ENCODE measurements at places on chromosomes 7 and 10. TPM values are rescaled to one million over a fixed set of nuclear protein-coding genes. Genes with fewer than 3 reads are reported as not detected.

- no peak for DNase-seq
Observed at GRCh38 chr10:16292366-16292765, 144.4 kb upstream of the PTER start.

DNA sequence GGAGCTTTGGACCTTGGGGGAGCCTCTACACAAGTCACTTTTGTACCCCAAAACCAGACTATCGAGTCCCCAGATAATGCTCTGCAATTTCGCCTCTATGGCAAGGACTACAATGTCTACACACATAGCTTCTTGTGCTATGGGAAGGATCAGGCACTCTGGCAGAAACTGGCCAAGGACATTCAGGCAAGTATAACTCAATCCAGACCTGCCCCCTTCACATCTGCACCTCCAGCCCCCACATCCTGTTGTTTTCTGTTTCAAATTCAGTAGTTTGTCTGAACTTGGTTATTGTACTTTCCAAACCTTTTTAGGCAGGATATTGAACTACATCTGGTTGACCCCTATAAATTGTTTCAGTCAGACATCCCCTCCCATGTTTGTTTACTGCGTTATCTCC is 62.4 kb upstream of the CC2D2B start:
- no peak for DNase-seq

PON1 gene
- polyA plus RNA-seq, result not detected

DNA sequence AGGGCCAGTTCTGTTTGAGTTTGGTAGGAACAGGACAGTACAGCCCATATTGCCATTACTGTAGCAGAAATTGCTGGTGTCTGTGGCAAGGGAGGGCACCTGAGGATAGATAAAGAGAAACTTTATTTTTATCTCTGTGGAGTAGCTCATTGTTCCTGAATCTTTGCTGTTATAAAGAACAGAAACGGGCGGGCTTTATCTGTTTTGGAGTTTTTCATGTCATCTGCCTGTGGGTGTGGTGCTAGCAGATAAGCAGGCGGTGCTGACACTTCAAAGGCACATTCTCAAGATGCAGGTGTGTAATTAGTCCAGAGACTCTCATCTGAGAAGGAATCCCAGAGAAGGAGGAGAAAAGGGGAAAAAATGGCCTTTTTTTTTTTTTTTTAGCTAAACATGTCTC is 11.5 kb downstream of the ZNF273 start:
- DNase-seq, result no peak

TMEM225B gene
- 1.3 TPM for polyA plus RNA-seq

- no peak for DNase-seq
Observed at GRCh38 chr10:14312014-14312413, 18.7 kb downstream of the FRMD4A start.

MYOF gene
- polyA plus RNA-seq, result 355 TPM

- no peak for DNase-seq
Observed at GRCh38 chr10:78846760-78847159, 222.0 kb upstream of the ZMIZ1 start.

AZGP1 gene
- polyA plus RNA-seq, result not detected

- DNase-seq, result no peak
Observed at GRCh38 chr10:60574388-60574787, 184.7 kb upstream of the ANK3 start.

INHBA gene
- polyA plus RNA-seq, result 33.4 TPM

GRCh38 chr7:129741743-129742213 is 130.3 kb downstream of the NRF1 start:
- DNase-seq, result no peak

LRRC18 gene
- polyA plus RNA-seq, result not detected

GRCh38 chr10:45580371-45581215 is 92.0 kb downstream of the ZFAND4 start:
- no peak for DNase-seq

DNA sequence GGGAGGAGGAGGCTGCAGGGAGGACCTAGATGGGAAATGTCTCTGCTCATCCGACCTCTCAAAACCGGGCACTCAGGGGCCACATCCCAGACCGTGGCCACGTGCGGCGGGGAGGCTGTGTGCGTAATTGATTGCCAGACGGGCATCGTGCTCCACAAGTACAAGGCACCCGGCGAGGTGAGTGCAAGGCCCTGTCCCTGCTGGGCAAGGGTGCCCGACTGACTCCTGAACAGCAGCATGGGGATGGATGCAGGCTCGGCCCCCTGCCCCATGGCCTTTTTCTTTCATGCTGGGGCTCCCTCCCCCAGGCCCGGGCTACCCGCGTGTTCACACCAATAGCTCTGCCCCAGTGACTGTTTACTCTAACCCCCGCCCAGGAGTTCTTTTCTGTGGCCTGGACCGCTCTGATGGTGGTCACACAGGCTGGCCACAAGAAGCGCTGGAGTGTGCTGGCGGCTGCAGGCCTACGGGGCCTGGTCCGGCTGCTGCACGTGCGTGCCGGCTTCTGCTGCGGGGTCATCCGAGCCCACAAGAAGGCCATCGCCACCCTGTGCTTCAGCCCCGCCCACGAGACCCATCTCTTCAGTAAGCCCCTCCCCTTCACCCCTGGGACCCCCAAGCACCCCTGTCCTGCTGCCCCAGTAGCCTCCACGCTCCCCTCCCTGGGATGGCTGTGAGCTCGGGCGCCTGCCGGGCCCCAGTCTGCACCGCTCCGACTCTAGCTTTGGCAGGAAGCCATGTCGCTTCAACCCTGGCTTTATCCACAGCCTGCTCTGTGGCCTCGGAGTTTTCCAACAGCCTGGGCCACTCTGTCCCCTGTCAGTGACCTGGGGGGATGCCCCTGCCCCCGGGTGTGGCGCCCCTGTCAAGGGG is 3.9 kb downstream of the LRWD1 start:
- no peak for DNase-seq

GRCh38 chr10:79143879-79144278 is 75.1 kb downstream of the ZMIZ1 start:
- DNase-seq, result no peak

DNA sequence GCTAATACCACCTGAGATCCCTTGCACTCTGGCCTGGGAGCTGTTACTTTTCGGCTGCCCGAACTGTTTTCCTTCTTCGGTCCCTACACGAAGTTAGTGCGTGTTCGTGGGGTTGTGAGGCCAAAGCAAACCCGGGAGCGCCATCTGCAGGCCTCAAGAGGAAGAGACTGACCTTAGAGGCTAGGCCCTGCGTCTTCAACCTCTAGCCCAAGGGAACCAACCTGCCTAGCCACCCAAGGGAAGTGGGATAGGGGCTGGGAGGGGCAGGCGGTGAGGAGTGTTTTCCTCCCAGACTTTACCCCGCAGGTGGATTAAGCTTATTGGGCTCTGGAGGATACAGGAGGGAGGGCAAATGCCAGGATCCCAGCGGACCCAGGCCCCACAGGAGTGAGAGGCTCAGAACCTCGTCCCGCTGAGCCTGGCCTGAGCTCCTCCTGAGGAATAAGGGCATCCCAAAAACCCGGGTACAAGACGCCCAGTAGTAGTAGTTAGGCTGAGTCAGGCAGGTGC is 1.7 kb upstream of the PAX2 start:
- no peak for DNase-seq

HECW1 gene
- polyA plus RNA-seq, result 2.1 TPM

GRCh38 chr10:86205306-86206239 is 161.0 kb downstream of the GRID1 start:
- no peak for DNase-seq

GRCh38 chr7:41431671-41432070 is 271.2 kb downstream of the INHBA start:
- no peak for DNase-seq

DNA sequence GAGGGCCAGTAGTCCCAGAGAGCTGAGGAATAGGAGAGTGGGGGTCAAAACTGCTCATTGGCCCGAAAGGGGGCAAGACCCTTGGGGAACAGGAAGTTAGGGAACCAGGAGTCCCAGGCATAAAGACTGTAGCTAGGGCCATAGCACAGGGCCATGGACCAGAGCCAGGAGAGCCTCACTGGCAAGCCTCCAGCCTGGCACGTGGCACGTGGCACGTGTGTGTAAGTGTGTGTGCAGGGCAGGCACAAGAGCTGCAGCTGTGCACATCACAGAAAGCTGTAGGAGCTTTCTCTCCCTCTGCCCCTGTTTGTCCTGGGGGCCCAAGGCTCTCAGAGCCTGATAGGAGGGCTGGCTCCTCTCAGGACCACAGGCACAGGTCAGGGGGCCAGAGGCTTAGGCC is 47.8 kb upstream of the SLF2 start:
- DNase-seq, result no peak

VSTM2A gene
- polyA plus RNA-seq, result not detected

DNA sequence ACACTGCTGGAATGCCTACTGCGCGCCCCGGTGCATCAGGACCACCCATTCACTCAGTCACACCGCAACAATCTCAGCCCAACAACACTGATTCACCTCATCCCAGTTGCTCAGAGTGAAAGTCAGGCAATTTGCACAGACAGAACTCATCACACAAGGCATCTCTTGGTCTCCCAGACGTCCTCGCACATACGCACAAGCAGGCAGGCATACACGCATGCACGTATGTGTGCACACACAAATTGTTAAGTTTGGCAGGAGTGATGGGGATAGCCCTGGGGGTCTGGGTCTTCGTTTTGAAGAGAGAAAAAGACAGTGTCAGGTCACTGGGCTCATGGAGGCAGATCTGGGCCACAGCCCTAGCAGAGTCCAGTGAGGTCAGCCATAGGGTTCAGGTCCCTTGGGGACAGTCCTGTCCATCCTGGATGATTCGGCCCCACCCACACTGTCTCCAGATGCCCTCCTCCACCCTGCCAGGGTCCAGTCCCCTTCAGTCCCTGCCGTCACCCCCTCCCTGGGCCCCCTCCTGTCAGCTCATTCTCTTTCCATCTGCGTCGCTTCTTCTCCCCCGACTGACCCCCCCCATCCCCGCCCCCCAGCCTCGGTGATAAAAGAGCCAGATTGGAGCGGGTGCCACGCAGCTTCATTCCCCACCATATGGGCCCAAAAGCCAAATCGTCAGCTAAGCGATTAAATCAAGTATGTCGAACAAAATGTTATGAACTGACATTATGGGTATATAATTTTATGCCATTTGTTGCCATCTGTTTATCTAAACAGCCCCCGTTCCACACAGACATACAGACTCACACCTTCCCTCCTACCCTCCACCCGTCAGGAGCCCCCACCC is 48.5 kb upstream of the SLF2 start:
- DNase-seq, result no peak

IFIT2 gene
- 11.4 TPM for polyA plus RNA-seq

DNA sequence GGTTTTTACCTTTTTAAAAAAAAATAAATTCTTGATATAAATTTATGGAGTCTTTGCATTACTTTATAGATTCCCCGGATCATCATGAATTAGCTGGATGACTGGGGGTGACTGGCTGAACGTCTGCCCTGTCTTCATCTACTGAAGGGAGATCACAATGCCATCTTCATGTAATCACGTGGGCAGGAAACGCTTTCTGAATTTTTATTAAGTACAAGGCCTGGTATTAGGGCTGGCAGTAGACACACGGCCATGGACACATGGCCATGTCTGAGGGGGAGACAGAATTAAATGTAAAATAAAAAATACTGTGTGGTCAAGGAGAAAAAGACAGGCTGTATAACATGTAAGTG is 111.2 kb downstream of the VIPR2 start:
- no peak for DNase-seq

DNA sequence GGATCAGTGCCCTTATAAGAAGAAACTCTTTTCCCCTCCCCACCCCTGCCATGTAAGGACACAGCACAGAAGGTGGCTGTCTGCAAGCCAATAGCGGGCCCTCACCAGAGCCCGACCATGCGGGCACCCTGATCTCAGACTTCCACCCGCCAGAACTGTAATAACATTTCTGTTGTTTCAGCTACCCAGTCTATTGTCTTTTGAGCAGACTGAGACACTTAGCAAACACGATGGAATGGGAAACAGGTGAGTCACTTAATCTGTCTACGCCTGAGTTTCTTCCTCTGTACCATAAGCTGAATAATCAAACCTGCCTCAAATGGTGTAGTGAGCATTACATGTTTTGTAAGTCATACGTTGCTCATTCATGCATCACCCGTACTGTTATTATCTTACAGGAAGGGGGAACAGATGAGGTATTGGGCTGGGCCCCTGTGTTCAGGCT is 58.2 kb downstream of the STRA8 start:
- DNase-seq, result no peak

DYNC1I1 gene
- 0.11 TPM for polyA plus RNA-seq

DNA sequence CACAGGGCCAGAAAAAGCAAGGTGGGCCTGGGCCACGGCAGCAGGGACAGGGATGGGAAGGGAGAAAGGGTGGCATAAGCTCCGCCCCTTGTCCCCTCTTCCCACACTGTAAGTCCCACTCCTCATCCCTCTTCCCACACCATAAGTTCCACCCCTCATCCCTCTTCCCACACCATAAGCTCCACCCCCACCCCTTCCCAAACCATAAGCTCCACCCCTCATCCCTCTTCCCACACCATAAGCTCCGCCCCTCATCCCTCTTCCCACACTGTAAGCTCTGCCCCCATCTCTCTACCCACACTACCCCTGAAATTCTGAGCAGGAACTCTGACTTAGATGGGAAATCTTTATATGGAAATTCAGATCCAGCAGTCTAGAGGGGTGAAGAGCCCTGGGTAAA is 55.7 kb downstream of the HSPA12A start:
- DNase-seq, result no peak

- no peak for DNase-seq
Observed at GRCh38 chr10:130905386-130905785, 406.1 kb downstream of the TCERG1L start.

- DNase-seq, result no peak
Observed at GRCh38 chr7:111508387-111508786, 53.9 kb downstream of the IMMP2L start.

GRCh38 chr10:27699776-27700175 is 45.8 kb downstream of the MKX start:
- no peak for DNase-seq

DNA sequence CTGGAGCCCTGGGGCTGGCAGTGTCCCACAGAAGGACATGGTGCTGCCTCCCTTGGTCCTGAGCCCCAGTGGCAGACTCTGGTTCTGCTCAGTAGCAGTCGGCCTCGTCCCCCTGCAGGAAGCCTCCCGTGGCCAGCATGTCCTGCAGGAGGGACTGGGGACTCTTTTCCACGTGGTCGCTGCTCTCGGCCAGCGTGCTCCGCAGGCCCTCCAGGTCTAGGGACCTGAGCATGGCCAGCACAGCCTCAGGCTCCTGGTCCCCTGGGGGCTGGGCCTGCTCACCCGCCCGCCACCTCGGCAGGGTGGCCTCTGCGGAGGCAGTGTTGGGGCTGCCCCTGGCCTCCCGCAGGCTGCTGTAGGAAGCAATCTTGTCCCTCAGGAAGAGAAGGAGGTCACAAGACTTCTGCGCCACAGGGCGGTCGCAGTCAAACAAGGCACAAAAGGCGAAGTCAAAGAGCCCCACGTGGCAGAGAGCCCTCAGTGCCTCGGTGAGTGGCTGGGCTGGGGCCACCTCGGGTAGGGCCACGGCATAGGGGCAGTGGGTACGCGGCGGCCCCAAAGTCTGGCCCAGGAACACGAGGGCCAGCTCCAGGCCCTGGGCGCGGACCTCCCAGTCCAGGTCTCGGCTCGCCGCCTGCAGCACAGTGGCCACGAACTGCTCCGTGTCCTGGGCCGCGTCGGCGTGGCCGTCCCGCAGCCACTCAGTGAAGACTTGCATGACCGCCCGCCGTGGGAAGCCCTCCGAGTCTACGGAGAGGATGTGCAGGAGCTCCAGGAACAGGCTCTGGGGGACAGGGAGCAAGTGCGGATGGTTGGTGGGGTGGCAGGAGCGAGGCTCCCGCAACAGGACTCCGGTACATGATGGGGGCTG is 17.1 kb downstream of the BRAT1 start:
- no peak for DNase-seq

TNS3 gene
- 94.2 TPM for polyA plus RNA-seq

PLAC9 gene
- polyA plus RNA-seq, result 19.3 TPM

Data from BJ (cell line).